H9 (cell line): ENCODE measurements at places on chromosomes 5 and 9.

- peak; percentile 50 for DNase-seq
Measured at GRCh38 chr5:169637085-169637548, at the start of gene DOCK2. Gene DOCK2, plus strand, starts transcription at chr5:169637275. Its CDS starts 52 bp downstream, at chr5:169637327.

- peak; percentile 21 for DNase-seq
Measured at GRCh38 chr5:1292139-1292538, 2.7 kb downstream of the TERT start.

DNA sequence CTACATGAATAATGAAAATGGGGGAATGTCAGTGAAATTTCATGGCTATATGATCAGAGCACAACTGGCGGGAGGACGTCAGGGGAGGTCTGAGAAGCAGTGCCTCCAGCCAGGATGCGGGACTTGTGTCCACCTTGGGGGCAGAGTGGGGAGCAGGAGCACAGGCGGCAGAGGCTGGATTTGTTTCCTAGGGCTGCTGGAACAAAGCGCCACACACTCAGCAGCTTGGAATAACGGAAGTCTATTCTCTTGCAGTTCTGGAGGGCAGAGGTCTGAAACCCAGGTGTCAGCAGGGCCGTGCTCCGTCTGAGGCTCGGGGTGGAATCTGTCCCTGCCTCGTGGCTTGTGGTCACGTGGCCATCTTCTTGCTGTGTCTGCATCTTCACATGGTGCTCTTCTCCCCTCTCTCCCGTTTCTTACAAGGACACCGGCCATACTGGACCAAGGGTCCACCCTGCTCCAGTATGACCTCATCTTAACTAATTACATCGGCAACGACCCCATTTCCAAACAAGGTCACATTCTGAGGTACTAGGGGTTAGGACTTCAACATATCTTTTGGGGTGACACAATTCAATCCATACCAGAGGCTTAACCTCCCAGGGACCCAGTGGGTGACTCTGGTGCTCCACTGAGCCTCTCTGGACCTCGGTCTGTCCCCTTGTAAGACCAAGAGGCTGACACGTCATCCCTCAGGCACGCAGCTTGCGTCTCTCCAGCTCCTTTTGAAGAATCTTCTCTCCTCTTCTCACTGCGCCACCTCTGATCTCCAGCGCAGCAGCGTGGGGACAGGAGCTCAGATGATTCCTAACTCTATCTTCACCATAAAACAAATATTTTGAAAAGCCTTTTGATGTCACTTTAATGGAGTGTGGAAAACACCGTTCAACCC is 202.5 kb downstream of the CDK5RAP2 start:
- no peak for DNase-seq

- DNase-seq, result no peak
Measured at GRCh38 chr5:111075520-111075919, 4.0 kb downstream of the TSLP start.

DNA sequence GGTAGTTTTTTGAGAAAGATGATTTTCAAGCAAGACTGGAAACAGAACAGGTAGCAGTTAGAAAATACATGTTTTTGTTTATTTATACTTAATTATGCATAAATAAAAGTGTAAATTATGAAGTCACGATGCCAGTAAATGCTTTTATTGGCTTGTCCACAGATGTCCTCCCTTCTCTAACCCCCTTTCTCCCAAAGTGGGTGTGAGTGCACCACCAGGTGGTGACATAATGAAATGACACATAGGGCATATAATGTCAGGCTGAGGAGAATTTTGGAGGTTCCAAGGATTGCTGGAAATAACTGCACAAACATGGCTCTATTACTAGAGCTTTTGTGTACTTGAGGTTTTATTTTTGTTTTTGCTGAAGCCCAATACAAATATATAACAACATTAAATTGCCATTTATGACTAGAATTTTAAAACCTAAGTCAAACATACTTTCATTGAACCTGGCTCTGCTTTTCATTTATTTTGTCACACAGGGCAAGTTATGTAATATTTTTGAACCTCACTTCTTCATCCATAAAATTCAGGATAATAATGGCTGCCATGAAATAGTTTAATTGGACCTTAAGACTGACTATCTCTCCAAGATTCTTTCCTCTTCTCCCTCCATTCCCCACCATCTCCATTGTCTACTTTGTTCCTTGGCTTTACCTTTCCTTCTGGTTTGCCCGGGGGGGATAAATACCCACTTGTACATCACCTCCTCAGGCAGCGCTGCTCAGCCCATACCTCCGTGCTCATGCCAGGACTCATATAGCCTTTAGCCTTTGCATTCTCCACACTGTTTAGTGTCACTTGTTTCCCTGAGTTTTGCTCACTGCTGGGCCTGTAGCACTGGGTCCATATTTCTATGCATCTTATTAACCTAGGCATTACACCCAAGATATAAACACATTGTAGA is 168.8 kb downstream of the PDE4D start:
- peak; percentile 38 for DNase-seq

- DNase-seq, result no peak
Measured at GRCh38 chr9:122723690-122724089, at the start of gene OR1L4. Gene OR1L4, plus strand, starts transcription at chr9:122723990. Its CDS starts 0 bp downstream, at chr9:122723990.

DNA sequence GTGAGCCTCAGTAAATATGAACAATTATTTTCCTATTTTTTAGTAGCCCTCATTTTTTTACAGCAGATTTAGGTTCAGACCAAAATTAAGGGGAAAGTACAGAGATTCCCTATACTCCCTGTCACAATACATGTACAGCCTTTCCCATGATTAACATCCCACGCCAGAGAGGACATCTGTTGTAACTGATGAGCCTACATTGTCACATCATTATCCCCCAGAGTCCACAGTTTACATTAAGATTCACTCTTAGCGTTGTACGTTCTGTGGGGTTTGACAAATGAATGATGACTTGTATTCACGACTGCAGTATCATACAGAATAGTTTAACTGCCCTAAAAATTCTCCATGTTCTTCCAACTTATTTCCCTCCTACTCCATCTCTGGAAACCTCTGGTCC is 262.3 kb upstream of the MSX2 start:
- no peak for DNase-seq

DNA sequence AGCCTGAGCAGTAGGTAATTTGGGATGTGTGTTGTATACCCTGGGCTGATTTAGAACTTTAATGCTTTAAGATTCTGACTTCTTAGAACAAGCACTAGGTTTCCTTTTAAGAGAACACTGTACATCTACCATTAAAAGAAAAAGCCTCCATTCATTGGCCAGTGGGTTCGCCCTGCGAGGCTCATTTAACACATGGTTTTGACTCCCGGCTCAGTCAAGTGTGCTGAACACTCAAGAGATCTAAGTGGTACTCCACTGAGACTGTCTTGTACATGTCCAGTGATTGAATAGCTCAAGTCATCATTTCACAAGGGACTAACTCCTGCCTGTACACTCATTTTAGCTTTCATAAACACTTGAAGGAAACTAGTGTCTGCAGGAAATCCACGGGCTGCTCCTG is 3.9 kb downstream of the FUBP3 start:
- DNase-seq, result no peak

- no peak for DNase-seq
Measured at GRCh38 chr5:58299256-58299655, 160.6 kb downstream of the PLK2 start.

GRCh38 chr9:35962126-35962906 is 4.4 kb upstream of the OR2S2 start:
- DNase-seq, result peak; percentile 90

DNA sequence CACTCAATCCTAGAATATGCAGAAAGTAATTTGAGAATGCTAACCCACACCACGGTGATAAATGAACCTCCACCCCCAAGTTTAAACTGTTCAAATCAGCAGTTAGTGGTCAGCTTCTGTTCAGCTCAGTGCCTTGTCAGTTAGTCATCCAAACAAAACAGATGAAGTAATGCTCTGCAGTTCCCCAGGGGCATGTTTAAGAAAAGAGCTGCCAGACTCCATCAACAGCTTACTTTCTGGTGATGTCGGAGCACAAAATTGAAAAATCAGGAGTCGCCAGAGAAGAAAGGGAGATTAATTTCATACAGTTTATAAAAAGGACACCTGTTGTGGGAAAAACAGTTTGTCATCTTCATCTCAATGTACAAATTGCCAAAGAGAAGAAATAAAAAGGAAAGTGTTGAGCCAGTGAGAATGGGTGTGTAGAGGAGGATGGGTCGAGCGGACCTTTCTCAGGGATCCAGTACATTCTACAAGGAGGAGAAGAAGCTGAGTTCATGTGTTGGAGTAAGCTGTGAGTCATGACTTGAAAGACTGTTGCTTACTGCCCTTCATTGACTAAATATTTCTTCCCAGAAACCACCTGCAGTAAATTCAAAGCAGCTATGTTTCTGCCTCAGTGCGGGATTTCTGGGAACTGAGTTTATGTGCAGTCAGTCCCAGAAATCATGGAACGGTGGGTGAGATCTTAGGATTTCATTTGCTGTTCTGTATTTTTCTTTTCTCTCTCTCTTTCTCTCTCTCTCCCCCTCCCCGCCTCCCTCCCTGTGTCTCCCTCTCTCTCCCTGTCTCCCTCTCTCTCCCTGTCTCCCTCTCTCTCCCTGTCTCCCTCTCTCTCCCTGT is 13.7 kb downstream of the TRIO start:
- no peak for DNase-seq
